T-helper 9 cell (primary cell): ENCODE measurements at places on chromosomes 6 and 20.

GRCh38 chr20:50915424-50915823 is 15.8 kb downstream of the ADNP start:
- no peak for DNase-seq

DNA sequence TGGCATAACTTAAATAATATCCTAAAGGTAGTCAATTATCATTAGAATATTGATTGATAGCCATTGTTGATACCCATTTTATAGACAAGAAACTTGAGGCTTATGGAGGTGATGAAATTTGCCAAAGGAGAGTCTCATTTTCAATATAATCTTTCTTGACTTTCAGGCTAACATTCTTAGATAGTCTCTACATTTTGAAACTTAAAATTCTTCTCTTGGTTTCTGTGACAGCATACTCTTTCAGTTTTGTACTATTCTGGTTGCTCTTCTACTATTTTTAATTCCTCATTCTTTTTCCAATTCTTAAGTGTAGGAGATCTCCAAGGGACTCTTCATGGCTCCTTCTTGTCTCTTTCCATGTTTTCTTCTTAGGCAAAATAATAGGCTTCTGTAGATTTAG is 3.7 kb upstream of the SH3BGRL2 start:
- DNase-seq, result no peak

GRCh38 chr6:14187406-14187805 is 69.8 kb downstream of the CD83 start:
- DNase-seq, result no peak

GRCh38 chr6:28161410-28162079 is 19.9 kb downstream of the ZKSCAN8 start:
- peak; percentile 72 for DNase-seq

DNA sequence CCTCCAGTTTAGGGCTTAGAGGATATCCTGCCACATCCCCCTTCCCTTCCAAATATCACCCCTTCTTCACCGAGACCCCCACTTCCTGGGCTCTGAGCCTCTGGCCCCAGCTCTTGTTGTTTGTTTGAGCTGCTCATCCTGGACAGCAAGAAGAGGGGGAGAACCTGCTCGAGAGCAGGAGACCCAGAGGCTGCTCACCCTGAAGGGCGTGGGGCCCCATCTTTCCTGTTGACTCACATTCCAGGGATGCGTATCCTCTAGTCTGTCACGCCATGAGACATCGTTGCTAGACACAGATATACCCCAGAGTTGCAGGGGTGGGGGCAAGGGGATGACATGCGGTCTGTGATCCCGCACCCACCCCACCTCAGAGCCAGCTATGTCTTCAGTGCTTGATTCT is 5.7 kb upstream of the TNXB start:
- no peak for DNase-seq

- DNase-seq, result no peak
Measured at GRCh38 chr6:134564705-134565104, 246.8 kb upstream of the SGK1 start.

GRCh38 chr20:33761698-33762250 is 30.0 kb downstream of the ZNF341 start:
- no peak for DNase-seq

GRCh38 chr6:118902726-118903125 is 8.8 kb downstream of the ASF1A start:
- no peak for DNase-seq

DNA sequence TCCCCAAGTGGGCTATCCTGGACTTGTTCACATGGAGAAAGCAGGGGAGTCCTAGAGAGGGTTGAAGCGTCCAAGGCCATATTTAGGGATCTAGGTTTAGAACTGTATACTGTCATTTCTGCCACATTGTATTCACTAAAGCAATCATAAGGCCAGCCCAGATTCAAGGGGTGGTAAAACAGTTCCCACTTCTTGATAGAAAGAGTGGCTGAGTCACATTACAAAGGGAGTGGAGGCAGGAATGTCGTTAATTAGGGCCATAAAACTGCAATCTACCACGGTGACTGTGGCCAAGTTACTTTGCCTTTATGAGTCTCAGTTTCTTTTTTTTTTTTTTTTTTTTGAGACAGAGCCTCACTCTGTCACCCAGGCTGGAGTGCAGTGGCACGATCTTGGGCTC is 7.4 kb upstream of the UBR2 start:
- DNase-seq, result no peak

DNA sequence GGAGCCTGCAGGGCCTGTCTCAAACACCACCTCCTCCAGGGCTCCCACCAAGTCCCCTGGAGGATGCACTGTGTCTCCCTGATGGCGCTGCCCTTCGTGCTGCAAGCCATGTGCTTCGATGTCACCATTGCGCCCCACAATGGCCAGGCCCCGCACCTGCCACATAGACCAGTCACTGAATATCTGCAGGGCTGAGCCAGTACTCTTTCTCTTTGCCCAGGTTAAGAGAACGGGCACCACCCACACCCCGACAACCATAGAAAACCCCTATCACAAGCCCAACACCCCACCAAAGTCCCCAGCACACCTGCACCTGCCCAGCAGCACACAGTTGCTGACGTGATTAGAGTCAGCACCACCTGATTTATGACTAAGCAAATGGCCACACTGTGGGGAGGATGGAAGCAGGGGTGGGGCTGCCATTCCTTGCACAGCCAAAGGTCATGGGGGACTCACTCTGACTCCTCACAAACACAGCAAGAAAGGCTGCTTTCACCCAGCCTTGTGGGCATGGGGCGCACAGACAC is 104.3 kb downstream of the SLC23A2 start:
- DNase-seq, result no peak

DNA sequence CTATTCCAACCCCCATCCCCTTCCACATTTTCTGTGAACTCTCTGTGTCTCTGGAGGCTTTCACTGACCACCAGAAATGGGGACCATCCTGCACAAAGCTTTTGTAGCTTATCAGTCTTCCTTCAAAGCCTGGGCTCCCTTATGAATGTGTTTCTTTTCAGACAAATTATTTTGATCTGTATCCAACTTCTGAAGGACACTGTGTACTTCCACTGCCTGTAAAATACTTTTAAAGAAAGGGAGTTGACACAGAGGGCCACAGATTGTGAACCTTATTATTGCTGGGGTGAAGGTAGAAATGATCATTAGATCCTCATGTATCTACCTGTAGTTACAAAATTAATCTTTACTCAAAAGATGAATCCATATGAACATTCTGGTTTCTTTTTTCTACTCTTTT is 135.6 kb downstream of the CARMIL1 start:
- DNase-seq, result no peak

GRCh38 chr6:53539561-53539960 is 5.3 kb downstream of the GCLC start:
- no peak for DNase-seq

DNA sequence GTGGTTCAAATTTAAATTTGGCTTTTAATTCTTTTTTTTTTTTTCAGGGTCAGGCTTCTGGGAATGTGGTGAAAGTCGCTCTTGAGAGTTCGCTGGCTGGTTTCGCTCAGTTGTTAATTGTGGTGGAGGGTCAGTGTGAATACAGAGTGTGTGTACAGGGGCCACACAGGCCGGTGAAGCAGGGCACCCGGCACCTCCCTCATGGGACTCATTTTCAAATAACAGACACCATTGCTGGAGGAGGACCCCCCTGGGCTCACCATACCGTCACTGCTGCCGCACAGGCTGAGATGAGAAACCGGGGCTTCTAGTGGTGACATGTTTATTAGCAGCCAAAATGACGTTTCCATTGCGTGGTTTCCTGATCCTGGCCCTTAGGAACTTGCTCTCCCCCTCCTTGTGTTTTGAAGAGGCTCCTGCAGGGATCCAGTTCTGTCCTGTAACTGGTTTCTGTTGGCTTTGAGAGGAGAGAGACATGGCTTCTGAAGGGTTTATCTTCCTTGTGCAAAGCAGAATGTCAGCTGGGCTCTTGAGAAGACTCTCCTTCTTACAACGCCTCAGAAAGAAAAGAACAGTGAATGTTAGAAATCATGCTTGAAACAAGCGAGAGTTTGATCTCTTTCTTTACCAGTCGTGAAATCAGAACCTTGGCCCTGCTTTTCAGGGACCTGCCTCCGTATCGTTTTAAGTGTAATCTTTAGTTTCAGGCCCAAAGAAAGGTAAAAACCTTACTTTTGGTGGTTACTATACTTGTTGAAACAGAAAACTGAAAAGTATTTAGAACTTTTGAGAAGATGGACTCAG is 37.8 kb downstream of the DUSP22 start:
- no peak for DNase-seq

DNA sequence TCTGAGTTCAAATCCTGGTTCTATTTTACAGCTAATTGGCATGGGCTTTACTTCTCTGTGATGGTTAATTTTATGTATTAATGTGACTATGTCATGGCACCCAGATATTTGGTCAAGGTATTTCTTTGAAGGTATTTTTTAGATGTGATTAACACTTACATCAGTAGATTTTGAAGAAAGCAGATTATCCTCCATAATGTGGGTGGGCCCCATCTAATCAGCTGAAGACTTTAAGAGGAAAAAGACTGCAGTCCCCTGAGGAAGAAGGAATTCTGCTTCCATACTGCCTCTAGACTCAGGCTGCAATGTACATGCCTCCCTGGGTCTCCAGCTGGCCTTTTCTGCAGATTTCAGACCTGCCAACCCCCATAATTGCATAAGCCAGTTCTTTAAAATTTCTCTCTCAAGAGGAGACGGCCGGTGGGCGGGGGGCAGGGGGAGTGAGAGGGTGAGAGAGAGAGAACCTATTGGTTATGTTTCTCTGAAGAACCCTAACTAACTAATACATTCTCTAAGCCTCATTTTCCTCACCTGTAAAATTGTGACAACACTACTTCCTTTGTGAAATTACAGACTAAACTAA is 338.2 kb upstream of the PRDM1 start:
- no peak for DNase-seq

GRCh38 chr20:58709703-58710039 is 17.1 kb downstream of the NPEPL1 start:
- no peak for DNase-seq

DNA sequence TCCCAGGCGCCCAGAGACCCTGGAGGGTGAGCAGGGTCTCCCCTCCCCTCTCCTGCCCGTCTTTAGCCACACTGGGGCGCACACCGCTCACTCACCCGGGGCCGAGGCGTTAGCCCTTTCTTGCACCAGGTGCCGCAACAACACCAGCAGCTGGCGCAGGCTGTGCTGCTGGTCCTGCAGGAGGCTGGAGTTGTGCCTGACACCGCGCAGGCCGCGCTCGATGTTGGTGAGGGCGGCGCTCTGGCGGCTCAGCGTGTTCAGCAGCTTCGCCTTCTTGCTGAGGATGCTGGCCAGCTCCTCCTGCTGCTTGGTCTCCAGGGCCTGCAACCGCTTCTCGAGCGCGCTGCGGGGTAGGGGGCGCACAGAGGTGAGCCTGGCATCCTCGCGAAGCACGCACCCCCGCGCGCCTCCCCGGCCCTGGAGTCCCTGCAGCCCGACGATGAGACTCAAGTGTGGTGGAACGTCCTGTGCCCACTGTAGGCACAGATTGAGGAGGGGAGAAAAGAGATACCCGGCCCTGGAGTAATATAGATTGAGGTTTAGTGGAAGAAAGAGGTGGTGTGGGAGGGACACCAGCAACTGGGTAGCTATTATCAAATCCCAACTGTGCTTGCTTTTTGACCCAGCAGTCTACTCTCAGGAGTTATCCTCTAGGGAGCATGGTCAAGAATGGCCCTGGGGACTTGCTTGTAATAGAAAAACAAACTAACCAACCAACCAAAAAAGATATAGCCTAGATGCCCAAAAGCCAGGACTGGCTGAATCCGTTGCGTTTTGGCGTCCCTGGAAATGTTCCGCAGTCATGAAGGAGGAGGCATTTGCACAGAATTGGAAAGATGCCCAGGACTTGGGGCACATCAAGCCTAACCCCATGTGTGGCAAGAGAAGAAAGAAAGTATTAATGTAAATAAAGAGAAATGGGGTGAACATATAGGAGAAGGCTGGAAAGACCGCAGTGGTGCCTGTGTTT is 30.9 kb downstream of the ANGPT4 start:
- no peak for DNase-seq

DNA sequence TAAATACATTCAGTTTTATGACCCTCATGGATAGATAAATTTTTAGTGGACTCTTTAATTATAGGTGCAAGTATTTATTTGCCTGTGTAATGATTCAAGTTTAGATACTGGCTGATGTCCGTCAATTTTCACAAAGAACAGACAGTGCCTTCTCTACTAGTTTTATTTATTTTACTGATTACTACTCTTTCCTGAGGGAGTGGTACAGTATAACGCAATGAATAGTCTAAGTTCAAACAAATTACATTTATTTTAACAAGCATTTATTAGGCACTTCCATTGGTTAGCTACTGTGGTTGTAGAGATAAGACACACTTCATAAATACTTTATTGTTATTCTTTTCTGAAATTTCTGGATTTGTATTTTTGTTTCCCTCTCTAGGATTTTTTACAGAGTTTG is 74.3 kb downstream of the ADGRG6 start:
- DNase-seq, result no peak

- no peak for DNase-seq
Measured at GRCh38 chr6:47593979-47594378, 104.4 kb upstream of the ADGRF4 start.

- DNase-seq, result no peak
Measured at GRCh38 chr6:19035461-19036195, 648.5 kb downstream of the RNF144B start.

DNA sequence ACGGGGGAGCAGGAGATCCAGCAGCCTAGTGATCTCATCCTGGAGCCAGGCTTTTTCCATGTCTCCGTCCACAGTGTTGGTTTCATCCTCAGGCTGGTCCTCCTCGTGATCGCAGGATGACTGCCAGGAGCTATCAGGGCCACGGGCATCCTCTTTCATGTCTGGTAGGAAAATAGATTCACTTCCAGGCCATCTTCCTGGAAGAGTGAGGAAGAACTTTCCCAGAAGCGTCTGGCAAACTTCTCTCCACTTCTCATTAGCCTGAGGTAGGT is 15.3 kb upstream of the SLC9A8 start:
- DNase-seq, result no peak

DNA sequence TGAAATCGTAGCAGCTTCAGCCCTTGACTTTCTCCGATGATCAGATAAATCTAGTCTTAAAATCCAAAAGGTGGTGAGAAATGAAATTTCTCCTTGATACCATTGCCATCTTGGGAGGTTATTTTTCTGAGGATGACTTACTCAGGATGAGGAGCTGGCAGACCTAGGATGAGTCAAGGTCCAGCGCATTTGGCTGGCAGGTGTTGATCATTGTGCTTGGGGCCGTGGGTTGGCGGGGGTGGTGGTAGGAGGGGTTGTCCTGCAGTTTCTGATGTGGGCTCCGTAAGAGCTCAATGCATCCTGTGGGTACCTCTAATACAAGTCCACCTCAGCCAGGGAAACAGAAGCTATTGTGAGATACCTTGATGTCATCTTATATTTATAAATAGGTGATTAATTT is 148.3 kb upstream of the SCGN start:
- DNase-seq, result no peak

GRCh38 chr6:167998215-167998614 is 744 bp downstream of the KIF25 start:
- DNase-seq, result no peak

GRCh38 chr6:80642452-80642851 is 536.0 kb downstream of the BCKDHB start:
- DNase-seq, result no peak

- no peak for DNase-seq
Measured at GRCh38 chr6:11140056-11140455, 28.5 kb upstream of the ERVFRD-1 start.

- no peak for DNase-seq
Measured at GRCh38 chr6:13013681-13014503, 297.3 kb downstream of the PHACTR1 start.

- DNase-seq, result no peak
Measured at GRCh38 chr6:29953001-29953441, 10.7 kb downstream of the HLA-A start.
